ENCODE measurements at places on chromosomes 5 and 9.

GRCh38 chr5:103340717-103341388, 82.3 kb downstream of the MACIR start:
- no peak for DNase-seq

DNA sequence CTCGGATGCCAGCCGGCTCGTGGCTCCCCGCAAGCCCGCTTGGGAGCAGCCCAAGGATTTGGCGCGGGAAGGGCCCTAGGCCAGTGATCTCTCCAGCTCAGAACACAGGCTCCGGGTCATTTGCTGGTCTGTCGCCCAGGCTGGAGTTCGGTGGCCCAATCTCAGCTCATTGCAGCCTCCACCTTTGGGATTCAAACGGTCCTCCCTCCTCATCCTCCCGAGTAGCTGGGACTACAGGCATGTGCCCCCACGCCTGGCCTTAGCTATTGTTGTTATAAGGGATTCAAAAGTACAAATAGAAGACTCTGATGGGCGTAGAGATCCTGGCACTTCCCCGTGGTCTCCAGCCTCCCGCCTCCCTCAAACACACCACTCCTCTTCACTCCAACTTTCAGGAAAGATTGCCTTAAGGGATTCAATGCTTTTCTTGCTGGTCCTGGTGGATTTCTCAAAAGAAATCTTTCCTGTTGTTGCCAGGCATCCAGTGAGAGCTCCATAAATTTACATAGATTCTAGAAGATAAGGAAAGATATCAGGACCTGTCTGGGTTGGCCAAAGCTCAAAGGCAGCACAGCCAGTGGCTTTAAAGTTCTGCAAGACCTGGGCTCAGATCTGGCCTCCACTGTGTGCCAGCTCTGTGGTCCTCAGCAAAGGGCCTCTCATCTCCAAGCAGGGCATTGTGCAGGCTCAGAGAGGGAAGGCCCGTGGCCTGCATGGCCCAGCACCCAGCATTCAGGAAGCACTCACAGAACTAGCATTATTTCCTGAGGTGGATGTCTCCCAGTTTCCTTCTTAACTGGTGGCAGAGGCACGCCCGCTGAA, 1.0 kb downstream of the AIF1L start:
- no peak for DNase-seq

GRCh38 chr9:122912671-122912963, 506 bp downstream of the ZBTB6 start:
- DNase-seq, result no peak

DNA sequence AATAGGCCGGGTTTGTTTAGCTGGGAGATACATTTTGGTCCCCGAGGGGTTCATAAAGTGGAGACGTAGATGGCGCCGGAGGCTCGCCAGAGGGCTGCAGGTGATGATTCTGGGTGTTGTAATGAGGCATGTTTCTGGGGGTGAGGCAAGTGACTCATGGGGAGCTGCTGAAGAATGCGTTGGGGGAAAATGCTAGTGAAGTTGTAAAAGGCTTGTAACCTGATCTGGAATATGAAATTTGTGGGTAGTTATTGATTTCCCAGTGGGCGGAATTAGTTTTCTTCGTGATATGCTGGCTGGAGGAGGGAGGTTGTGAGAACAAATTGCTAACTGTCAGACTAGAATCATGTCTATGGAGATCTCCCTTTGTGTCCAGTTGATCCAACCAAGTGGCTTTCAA, 158.3 kb downstream of the DOCK2 start:
- DNase-seq, result no peak

DNA sequence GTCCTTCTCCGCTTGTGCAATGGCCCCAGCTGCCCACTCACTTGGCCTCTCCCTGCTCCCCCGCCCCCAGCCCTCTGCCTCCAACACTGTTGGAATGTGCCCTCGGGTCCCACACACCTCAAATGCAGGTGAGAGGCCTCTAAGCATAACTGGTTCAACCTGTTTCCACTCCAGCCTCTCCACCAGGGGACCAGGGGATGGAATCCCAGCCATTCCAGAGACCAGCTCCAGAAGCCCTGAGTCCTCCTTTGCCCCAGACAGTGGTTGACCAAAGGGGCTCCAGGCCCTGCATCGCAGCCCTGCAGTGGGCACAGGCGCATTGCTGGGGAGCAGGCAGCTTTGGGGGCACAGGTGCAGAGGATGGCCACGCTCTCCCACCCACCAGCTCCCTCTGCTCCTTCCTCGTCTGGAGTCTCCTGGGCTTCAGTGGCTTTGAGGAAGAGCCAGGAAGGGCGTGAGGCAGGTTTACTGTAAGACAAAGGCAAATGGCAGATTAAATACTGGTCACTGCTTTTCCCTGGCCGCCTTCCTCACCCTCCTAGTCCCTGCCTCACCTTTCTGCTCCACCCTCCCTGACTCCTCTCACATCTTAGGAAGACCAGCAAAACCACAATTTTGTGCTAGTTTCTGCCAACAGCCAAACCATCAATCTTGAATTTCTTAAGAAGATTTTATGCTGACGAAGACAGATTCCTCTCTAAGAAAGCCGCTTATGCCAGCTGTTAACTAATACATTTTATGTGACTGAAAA, 29.1 kb upstream of the IRX2 start:
- no peak for DNase-seq

DNA sequence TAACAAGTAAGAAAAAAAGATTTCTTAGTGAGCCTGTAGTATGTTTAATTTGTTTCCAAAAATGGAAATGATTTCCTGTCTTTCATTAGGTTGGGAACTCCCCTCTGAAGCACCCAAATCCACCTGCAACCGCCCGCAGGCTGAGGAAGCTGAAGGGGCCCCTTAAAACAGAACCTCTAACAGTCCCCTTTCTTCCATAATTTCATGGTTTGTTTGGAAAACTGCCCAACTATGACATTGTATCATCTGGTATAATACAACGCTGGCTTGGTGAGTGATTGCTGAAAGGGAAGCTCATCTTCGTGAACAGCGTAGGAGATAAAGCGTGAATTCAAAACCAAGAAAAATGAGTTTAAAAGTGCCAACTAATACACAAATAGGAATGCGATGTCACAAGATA, 215.5 kb downstream of the FSTL4 start:
- no peak for DNase-seq

DNA sequence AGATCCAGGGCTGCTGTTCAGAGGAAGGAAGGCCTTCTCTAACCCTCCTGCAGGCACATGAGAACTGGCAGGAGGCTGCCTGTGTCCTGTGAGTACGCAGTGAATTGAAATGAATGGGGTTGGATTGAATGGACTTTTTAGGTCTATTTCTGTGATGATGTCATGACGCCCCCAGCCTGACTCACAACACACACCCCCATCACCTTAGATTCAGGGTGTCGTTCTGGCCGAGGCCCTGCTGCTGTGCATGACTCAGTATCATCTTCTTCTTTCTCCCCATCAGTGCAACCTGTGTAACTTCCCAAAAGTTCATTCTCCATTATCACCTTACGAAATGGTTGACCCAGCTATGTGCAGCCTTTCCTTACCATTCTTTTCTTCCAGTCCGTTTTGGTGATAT, 5.4 kb downstream of the PCAT7 start:
- DNase-seq, result no peak

DNA sequence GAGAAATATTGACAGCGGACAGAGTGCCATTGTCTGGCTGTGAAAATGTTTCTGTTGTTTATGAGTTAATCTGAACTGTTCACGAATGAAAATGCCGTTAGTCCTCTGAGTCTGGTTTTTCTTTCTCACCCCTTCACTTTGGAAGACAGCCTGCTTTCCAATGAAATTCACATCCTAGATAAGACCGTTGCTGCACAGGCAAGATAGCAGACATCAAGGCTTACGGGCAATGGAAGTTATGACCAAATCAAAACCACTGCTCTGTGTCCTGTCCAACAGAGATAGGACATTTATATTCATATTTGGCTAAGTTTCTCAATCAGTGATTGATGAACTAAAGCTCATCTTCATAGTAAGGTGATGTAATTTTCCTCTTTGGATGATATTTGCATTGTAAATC, 180.0 kb upstream of the DMAC1 start:
- no peak for DNase-seq

GRCh38 chr9:123318961-123319421, 37.0 kb upstream of the CRB2 start:
- no peak for DNase-seq

- DNase-seq, result no peak
Observed at GRCh38 chr5:69213513-69214215, 21.0 kb upstream of the CDK7 start.

GRCh38 chr5:155258161-155258560, 244.6 kb downstream of the KIF4B start:
- no peak for DNase-seq

- no peak for DNase-seq
Observed at GRCh38 chr5:176440927-176441706, 7.1 kb upstream of the FAF2 start.

DNA sequence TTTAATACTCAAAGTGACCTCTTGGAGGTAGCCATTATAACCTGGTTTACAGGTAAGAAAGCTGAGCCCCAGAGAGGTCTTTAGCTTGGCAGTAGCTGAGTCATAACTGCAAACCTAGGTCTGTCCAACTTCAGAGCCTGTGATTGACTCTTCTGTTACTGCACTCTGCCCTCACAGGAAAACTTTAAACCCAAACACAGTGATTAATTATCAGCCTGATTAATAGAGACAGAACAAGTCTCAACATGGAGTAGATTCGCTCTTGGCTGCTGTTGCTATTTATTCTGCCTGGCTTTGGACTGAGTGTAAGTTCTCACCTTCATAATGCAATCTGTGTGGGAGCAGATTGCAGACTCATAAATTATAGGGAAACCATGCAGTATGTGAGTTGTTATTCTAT, 27.4 kb upstream of the TXN start:
- no peak for DNase-seq

DNA sequence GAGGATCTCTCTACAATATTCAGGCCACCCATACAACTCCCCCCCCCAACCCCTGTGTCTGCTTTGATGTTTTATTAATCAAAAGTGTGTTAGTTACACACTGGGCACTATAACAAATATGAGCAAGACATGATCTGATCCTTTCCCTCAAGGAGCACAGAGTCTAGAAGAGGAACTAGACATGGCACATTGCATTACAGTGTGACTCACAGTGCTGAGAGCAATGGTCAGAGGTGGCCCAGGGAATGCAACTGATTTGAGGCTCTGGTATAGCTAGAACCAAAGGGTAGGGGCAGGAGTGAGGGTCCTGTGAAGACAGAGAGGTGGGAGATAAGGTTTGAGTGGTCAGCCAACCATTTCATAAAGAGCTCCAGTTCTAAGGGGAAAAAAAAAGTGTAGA, 539.2 kb downstream of the ACTL7B start:
- DNase-seq, result no peak

DNA sequence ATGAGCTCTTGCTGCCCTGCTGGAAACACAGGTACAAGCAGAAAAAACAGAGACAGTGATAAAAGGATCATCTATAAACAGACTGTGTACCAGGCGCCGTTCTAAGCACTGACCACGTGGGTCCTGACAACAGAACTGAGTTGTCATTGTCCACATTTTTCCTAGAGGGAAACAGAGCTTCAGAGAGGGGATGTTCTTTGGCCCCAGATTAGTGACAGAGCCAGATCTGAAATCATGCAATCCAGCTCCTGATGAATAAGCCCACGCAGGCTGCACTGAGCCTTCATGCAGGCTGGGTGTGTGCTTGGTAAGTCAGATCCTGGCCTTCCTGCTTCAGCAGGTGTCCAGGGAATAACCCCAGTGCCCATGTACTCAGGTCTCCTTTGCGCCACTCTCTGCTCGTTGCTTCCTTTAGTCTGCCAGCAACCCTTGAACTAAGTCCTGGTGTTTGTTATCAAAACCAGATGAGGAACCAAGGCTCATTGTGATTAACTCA, 22.8 kb upstream of the TCF7 start:
- DNase-seq, result no peak

- no peak for DNase-seq
Observed at GRCh38 chr5:173011566-173011965, 28.0 kb downstream of the ATP6V0E1 start.

DNA sequence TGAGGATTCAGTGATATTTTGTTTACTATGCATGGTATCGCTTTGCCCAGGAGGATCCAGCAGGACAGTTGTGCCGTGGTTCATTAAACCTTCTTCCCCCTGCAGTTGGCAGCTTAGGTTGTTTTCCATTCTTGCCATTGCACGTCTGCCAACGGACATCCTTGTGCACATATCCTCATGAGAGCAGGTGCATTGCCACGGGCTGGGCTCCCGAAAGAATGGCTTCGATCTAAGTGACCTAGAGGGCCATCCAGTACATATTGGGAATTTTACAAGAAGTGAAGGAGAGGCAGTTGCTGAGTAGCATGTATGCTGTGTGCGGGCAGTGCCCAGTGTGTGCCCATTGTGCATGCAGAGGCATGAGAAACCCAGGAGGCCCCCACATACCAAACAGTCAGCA, 22.1 kb downstream of the HRH2 start:
- no peak for DNase-seq

DNA sequence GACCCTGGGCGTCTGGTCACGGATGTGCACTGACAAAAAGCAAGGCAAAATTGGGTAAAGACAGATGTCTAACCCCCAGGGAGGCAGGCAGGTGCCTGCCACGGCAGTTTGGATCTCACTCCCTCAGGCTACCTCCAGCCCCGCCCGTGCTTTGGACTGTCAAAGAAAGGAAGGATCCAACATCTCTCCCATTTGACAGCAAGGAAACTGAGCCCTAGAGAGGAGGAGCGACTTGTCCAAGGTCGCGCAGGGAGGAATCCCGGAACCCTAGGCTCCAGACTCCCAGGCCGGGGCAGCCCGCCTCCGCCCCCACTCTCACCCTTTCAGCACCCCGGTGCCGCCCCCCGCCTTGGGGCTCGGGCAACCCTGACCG, 376 bp downstream of the GOLGA1 start:
- DNase-seq, result no peak

DNA sequence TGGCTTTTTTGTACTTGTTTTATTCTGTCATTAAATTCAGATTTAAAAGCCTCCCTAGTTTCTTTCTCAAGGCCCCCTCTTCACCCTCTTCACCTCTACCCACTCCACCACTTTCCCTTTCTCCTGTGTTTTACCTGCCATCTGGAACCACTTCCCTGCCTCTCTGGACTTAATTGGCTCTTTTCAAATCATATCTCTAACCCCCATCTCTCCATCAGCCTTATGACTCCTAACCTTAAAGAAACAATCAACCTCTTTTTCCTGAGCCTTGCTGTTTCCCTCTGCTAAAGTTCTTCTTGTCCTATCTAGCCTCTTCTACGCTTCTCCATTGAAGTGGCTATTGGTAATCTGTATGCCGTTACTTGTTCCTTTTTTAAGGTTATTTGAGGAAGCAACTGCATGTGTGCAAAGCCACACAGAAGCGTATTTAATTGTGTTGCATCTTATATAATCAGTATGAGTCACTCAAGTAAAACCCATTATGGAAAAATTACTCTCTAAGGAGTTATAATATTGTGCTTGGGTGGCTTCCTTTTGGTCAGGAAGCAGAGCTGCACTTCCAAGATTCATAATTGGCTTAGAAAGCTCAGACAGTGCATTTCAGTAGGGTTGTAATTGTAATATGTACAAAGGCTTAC, 653.6 kb upstream of the ITGA1 start:
- DNase-seq, result no peak
